ENCODE measurements at places on chromosomes 4 and X.

DNA sequence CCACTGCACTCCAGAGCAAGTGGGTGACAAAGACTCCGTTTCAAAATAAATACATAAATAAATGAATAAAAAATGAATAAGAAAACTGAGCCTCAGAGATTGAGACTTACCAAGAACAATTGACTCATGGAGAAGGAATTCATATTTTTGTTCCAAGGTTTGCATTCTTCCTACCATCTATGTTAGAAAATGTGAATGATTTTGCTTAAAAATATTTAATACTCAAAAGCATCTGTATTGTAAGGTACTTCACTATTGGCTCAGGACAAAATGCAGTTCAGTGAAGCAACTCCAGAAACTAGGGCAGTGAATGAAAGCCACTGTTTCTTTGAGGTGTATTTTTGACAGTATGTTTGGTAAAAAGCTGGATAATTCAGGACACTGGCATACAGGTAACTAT is 54.1 kb downstream of the XAGE2 start:
- no peak for DNase-seq

DNA sequence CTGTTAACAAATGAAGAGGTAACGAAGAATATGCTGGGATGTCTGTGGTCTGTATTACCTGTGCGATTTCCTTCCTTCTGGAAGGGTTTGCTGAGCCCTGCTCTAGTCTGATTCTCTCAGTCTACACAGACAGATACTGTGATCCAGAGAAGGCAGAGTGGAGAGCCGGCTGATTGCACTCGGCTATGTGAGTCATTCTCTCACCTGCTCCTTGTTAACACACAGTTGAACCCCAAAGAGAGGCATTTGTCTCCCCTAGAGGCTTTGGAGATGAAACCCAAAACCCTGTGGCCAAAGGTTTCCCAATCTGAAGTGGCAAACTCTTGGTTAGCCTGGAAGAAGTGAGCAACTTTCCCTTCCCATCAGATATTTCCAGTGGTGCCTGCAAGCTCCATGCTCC is 78.1 kb upstream of the GPC4 start:
- no peak for DNase-seq

GRCh38 chr4:29002151-29002550 is 1718.0 kb upstream of the PCDH7 start:
- no peak for DNase-seq

GRCh38 chrX:24306440-24306839 is 7.4 kb downstream of the SUPT20HL2 start:
- no peak for DNase-seq

- DNase-seq = no peak
Measured at GRCh38 chr4:55312489-55313101, 33.4 kb upstream of the SRD5A3 start.

DNA sequence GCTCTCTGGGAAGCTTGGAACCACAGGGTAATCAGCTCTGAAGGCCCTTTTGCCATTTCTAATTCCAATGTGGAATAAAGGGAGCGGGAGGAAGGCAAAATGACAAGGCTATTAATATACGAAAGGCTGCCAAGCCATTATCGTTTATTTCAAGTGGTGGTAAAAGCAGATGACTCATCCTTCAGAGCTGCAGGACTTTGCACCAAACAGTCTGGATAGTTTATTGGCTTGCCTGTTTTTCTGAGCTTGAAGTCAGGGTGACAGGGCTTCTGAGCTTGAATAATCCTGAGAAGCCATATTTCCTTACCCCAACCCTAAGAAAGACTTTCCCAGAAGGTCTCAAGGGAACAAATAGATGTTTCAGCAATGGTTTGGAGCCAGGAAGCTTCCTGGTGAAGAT is 7.7 kb upstream of the GABRE start:
- DNase-seq = no peak

DNA sequence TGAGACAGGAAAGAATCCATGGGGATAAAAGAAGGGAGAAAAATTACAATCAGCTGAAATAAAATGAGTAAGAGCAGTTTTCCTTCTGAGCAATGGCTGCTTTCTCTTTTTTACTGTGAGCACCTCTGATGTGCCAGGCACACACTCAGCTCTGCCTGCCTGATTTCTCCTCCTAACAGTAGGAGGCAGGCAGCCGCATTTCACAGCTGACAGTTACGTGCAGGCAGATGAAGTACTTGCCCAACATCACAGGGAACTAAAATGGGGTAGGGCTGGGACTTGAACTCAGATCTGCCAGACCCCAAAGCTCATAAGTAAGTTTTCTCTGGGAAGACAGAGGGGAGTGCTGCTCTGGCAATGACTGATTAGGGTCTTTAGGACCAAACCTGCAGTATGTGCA is 54.6 kb downstream of the C4orf50 start:
- no peak for DNase-seq

- DNase-seq = peak; percentile 80
Measured at GRCh38 chrX:19372170-19372546, 28.4 kb downstream of the PDHA1 start.

DNA sequence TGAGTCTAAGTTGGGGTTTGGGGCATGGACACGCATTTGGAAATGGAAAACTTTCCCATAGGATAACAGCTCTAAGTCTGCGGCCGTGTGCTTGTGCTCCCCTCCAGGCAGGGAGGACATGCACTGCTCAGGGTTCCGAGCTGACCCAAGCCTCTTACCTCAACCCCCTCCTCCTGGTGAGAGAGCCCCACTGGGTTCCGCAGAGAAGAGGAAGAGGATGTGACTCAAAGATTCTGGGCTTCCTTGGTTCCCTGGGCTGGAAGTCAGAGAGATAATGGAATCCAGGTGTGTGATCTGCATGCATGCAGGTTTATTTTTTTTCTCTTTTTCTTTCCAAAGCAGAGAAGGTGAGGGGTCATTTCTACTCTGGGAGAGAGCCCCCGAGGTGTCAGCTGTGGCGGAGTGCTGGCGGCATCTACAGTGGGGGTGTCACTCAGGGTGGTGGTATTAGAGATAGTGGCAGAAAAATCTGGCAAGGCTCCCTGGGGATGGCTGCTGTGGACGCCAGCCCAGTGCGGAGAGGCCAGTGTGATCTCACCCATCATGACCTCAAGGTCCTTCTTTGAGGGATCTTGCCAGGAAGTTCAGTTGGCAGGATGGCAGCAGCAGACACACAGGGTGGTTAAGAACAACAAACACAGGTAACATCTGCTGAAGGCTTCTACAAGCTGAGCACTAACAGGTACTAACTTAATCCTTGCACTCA is 168.7 kb upstream of the HAND2 start:
- no peak for DNase-seq

DNA sequence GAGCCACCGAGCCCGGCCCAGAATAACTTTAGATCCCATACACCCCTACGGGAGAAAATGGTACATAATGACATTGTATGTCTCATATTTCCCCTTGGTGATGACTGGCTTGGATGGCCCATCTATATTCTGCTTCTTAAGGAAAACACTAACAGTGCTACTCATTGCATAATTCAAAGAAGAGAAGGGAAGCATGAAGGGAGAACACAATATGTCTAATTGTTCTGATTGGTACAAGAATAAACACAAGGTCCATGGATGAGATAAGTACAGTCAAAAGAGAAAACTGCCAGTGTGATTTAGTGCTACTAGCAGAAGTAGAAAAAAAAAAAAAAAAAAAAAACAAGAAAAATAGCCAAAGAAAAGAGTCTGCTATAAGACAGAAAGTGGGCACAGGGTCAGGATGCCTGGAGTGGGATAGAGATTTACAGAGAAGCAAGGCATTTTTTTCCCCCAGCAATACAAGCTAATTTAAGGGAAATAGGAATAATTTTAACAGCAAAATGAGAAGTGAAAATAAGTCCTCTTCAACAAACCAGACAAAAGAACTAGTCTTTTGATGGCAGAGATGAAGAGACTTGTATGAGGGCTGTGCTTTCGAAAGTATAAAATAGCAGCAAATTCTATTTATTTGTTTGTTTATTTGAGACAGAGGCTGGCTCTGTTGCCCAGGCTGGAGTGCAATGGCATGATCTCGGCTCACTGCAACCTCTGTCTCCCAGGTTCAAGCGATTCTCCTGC is 96.5 kb upstream of the MAP3K15 start:
- DNase-seq = no peak

DNA sequence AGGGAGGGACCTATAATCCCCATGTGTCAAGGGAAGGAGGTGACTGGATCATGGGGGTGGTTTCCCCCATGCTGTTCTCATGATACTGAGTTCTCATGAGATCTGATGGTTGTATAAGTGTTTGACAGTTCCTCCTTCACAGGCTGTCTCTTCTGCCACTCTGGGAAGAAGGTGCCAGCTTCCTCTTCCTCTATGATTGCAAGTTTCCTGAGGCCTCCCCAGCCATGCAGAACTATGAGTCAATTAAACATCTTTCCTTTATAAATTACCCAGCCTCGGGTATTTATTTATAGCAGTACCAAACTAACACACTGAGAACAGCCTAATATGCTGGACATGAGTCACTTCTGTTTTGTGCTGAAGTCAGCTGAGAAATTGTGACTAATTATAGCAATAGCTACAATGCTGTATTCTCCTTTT is 656.9 kb upstream of the CPEB2 start:
- no peak for DNase-seq

DNA sequence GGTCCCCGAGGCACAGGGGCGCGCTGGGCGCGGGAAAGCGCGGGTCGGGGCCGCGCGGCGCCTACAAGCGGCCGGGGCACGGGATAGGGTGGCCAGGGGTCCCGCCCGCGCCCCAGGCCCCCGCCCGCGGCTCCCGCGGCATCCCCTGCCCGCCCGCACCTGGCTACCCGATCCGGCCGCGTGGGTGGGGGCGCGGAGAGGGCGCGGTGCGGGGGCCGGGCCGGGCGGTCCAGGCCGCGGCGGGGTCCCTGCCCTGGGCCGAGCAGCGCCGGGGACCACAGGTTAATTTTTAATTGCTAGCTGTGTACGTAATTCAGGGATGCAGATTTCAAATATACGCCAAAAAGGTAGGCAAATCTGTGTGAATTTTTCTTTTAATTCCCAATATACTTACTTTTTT is 44.3 kb upstream of the FAM47C start:
- no peak for DNase-seq

- DNase-seq = no peak
Measured at GRCh38 chr4:47830265-47831025, 7.4 kb downstream of the CORIN start.

DNA sequence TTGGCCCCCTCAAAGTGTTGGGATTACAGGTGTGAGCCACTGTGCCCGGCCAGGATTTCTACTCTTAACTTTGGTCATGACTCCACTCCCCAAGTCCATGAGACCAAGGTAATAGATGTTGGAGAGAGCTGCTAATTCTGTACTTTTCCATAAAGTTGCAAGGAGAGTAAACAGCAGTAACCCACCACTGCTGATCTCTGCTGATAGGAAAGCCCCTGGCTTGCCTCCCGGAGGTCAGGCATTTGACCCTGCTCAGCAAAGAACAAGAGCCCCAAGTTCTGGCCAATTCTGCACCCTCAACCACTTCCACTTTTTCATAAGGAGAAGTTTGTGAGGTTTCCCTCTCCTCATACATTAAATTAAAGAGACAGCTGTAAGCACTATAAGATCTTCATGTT is 143.0 kb downstream of the RASL11B start:
- DNase-seq = no peak

DNA sequence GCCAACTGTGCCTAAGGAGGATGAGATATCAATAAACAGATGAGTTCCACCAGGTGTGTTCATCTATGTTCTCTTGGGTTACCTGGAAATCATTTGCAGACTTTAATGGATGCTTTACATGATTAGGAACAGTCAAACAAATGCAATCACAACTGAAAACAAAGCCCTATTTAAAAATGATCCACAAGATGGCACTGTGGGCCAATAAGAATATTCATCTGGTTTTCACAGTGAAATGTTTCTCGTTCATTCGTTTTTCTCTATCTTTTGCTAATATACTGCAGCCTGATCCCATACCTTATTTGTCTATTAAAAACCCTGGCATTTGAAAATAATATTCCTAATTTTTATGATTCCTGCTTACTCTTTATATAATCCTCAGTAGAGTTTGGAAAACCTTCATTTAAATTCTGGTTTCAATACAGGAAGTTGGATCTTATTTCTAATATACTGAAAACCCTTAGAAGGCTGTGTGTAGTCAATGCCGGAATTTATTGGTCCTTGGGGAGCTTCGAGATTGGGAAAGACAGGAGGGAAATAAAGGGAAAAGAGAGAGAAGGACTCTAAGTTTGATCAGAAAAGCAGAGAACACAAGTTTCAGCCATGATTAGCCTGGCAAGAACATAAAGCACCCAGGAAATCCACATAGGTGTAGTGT is 63.8 kb upstream of the TAPT1 start:
- DNase-seq = no peak

DNA sequence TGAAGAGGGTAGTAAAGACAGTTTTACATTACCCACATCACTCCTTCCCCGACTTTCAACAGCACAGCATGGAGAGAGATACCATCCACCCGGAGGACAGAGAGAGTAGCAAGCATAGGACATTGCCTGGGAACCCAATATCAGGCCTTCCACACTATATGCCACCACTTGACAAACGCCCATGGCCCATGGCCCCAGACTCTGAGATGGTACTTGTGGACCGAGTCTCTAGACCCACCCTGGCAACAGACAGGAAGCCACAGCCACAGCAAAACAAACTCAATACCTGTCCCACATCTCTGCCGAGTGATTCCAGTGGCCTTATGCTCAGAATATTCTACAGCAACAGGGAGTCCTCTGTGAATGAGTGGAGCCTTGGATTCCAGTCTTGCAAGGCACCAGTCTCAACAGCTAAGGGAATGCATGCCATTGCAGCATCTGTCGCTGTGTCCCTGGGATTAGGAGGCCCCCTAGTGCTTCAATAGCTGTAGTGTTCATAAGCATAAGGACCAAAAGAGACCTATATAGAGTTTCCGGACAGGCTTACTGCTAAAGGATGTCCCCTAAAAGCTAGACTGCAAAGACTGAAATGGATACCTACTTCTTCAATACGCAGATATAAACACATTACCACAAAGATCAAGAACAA is 14.7 kb upstream of the CT55 start:
- no peak for DNase-seq

DNA sequence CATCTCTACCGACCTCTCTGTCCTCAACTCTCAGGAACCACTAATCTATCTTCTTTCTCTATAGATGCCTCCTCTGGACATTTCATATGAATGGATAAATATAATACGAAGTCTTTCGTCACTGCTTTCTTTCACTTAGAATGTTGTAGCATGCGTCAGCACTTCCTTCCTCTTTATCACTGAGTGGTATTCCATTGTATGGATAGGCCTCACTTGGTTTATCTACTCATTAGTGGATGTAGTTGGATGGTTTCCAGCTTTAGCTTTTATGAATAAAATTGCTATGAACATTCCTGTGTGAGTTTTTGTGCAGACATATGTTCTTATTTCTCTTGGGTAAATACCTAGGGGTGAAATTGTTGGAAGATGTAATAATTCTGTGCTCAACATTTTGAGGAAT is 528.2 kb upstream of the FAT1 start:
- no peak for DNase-seq

GRCh38 chrX:19863212-19863856 is 24.1 kb downstream of the SH3KBP1 start:
- no peak for DNase-seq

GRCh38 chr4:168218645-168219044 is 99.9 kb downstream of the DDX60 start:
- DNase-seq = no peak

- DNase-seq = no peak
Measured at GRCh38 chrX:71895607-71896006, 15.0 kb upstream of the NHSL2 start.

Data from left hindlimb (tissue), 1 donor.